Activated CD8-positive, alpha-beta memory T cell treated with anti-CD3 and anti-CD28 coated beads for 1 hour (primary cell): ENCODE measurements at places on chromosomes 2 and 18.
A peak's percentile ranks its signal among the peaks of the same experiment; 100 is the strongest.

GRCh38 chr2:230931556-230932231, 6.7 kb upstream of the GPR55 start:
- no peak for DNase-seq

- DNase-seq = no peak
Observed at GRCh38 chr18:9839853-9840252, 45.9 kb upstream of the TXNDC2 start.

DNA sequence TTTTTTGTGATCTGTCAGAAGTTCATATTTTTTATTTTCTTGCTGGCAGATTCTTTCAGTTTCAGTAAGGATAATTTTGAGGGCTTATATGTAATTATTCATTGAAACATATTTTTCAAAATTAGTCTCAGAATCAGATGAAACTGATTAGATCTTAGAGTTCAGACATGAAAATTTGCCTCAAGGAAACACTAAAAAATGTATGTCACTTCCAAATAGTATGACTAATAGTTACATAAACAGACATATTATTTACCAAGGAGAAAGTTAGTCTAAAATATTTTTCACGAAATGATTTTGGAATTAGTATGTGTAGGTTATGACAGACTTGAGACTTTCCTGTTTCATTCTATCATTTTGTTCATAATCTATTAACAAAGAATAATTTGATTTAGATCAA, 628.6 kb downstream of the CCDC85A start:
- DNase-seq = no peak

- peak; percentile 86 for DNase-seq
Observed at GRCh38 chr2:68062680-68063387, at the start of gene C1D. C1D (minus strand) TSS chr2:68063004; CDS start chr2:68047310, 15,694 bp downstream.

GRCh38 chr2:187078297-187078696, 229.3 kb upstream of the ZSWIM2 start:
- DNase-seq = no peak

- no peak for DNase-seq
Observed at GRCh38 chr2:66032226-66032775, 402.6 kb upstream of the MEIS1 start.
